ENCODE measurements at places on chromosomes 3 and 15.

DNA sequence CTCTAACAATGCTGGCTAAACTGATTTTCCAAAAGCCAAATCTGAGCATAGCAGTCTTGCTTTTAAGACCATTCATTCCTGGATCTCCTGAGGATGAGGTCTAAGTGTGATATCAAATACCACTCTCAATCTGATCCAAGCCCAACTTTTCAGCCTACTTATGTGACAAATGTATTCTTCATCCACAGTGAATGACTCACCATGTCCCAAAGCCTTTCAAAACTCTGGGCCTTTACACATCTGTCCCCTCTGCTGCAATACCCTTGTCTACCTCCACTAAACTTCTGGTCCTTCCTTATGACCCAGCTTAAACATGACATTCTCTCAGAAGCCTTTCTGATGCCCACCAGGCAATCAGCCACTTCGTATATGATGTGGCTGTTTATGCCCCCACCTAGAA is 4.6 kb downstream of the ANAPC13 start:
- DNase-seq: no peak

DNA sequence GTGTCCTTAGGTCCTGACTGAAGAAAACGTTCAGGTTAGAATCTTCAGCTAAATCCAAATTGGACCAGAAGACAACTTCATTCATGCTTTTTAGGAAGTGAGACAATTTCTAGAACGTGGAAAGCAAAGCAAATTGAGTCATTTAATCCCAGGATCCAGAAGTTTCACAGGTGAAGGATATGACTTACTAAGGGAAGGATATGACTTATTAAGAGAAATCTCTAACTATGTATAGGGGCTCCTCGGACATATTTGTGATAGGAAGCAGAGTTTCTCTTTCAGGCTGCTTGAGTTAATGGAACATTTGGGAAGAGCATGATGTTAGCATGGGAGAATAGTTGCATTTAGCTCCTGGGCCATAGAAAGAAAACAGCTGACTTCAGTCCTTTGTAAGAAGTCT is 16.1 kb upstream of the PLOD2 start:
- no peak for DNase-seq

GRCh38 chr3:117842086-117842485 is 1132.5 kb downstream of the TUSC7 start:
- no peak for DNase-seq

- no peak for DNase-seq
Measured at GRCh38 chr3:52143156-52143555, 11.1 kb downstream of the POC1A start.

Measured in NCI-H446 (cell line).